ENCODE measurements at places on chromosomes 2 and 18.

DNA sequence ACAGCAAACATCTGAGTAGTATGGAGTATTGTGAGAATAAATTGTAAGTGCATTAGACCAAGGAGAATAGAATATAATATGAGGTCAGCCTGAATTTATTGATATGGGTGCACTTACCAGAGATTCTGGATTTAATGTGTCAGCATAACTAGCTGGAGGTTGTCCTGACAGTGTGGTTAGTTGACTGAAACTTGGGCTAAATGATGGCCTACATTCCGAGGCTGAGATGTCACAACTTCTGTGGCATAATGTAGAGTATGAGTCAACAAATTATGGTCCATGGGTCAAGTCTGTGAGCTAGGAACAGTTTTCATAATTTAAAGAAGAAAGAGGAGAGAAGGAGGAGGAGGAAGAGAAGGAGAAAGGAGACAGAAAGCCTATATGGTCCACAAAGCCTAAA, 127.6 kb downstream of the QPCT start:
- no peak for DNase-seq

DNA sequence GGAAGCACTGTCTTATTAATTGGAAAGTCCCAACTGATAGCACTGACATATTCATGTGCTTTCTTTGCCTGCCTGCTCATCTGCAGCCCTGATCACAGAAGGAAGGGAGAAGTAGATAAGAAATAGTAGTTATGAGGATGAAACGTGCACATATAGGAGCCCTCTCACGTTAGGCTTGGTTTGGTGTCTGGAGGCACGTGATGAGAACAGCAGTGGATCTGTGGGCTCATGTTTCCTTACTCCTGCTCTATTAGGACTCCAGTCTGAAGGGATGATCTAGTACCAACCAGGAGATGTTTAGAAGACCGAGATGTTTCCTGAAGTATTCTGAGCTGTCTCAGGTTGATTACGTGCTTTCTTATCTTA, 84.9 kb downstream of the MAP4K4 start:
- no peak for DNase-seq

GRCh38 chr2:54966837-54967236, 83.4 kb downstream of the RTN4 start:
- no peak for DNase-seq

DNA sequence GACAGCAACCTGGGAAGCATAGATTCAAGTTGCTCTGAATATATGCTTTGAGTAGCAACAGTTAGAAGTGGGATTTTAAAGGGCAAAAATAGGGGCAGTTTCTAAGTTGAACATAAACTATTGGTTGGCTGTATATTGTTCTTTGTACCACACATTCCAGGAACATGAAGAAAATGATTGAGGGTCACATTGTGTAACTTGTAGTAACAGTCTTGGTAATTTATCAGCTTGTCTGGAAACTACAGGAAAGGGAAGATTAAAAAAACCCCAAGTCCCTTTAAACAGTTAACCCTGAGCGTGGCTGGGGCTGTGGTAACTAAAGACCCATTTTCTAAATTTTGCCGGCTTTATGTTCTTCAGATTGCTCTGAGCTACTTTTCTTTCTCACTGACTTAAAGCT, 7.4 kb downstream of the PLEKHB2 start:
- no peak for DNase-seq

DNA sequence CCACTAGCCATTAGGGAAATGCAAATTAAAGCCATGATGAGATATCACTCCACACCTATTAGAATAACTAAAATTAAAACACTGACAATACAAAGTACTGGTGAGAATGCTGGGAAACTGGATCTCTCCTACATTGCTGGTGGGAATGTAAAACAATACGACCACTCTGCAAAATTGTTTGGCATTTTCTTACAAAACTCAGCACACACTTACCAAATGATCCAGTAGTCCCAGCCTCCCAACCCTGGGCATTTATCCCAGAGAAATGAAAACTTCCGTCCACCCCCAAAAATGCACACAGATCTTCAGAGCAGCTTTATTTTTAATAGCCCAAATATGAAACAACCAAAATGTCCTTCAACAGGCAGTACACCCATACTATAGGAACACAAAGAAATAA, 8.9 kb upstream of the TMSB10 start:
- no peak for DNase-seq

DNA sequence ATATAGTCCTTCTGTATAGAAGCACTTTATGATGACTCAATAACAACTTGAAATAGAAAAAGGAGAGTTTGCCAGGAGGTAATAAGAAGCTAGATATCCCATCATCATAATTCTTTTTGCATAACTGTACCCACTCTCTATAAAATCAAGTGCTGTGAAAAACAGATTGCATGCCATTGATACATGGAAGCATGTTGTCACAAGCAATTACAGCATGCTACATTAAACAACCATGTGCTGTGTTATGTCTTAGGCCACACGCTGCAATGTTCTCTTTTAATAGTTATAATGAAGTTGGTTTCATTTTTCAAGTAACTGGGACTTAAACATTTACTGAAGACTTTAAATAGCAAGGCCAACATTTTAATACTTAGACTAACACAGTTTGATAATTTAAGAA, 264.2 kb downstream of the RPRM start:
- DNase-seq: no peak

DNA sequence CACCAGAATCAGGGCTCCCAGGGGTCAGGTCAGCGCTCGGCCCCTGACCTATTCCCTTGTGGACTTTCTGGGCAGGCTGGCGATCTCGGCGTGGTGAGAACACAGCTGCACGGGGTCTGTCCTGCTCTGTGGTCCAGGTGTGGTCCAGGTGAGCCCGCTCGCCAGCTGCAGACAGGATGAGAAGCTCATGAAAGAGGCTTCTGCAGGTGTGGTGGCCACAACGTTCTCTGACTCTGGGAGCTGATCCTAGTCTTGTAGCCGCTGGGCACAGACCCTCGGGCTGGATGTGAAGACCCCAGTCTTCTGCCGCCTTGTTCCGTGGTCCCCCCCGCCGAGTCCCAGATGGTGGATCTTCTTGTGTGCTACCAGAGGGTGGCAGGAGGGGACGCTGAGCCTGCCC, 129.7 kb downstream of the RTP5 start:
- no peak for DNase-seq
